ENCODE measurements at places on chromosomes 1 and 21.

DNA sequence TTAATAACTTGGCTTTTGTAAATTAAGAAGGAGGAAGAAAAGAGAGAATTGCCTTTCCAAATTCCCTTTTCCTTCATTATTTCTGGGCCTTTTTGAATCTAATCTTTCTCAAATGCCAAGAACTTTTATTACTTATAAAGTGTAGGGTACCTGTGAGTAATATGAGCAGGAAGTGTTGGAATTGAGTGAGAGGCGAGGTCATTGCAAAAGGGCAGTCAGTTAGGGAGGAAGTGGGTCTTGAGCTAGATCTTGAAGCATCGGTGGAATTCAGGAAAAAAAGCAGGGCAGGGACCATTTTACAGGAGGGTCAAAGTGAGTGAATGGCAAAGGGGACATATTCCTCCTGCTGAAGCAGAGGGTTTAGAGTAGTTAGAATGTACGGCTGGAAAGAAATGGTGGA lies 23.4 kb downstream of the DDI2 start:
- DNase-seq = no peak

GRCh38 chr21:37592496-37592895 lies 225.9 kb downstream of the DYRK1A start:
- no peak for DNase-seq

DNA sequence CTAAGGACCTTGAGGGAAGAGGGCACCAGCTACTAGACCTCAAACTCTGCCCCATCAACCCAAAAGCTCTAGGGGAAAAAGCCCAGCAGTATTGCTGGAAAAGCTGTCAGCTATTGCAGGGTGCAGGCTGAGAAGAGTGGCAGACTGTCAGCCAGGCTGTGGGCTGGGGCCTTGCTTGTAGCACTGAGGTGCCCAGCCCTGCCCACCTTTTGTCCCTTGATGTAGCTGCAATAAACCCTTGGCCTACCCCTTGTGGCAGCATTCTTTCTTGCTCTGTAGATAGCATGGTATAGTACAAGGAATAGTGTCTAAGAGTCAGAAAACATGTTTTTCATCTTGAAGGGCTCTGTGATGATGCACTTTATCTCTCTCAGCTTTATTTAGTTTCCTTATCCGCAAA lies 39.4 kb downstream of the CDC14A start:
- DNase-seq = peak; percentile 21

- DNase-seq = no peak
Measured at GRCh38 chr1:154219541-154219940, 1.2 kb upstream of the UBAP2L start.

DNA sequence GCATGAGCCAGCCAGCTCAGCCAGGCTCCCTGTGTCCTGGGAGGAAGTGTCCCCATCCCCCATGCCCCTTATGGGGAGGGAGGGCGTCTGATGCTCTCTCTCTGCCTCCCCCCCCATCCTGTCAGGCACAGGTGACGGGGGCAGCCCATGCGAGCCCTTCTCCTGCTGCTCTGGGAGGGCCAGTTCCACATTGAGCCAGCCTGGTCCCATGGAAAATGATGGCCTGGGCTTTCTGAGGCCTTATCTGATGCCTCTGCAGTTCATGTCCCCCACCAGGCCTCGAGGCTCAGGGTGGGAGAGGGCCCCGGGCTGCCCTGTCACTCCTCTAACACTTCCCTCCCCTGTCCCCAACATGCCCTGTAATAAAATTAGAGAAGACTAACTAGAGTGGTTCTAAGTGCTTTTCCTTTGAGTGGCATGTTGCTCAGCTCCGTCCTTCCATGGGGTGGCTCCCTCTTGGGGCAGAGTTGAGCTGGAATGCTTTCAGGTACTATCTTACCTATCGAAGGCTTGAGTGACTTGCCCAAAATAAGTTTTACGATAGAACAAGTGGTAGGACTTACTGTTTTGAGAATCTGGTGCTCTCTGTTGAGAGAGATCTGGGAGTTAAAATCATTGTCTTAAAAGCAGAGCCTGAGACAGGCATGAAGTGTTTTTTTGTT lies 1.8 kb upstream of the MTFR1L start:
- DNase-seq = no peak

DNA sequence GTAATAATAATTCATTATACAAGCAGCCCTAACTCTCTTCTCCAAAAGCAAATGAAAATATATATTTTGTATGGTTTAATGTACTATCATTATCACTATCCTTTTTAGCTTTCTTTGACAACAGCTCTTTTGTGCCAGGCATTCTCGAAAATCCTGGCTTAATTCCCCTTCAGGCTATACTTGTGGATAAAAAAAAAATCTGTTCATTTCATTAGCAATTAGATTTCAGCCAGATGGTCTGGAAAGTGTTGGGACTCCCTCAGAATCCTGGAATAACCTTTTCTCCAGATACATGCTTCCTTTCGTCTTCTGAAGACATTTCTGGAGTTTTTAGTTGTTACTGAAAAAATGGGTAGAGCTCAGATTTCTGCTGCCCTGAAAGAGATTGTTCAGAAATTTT lies 83.4 kb upstream of the PLPPR4 start:
- no peak for DNase-seq

DNA sequence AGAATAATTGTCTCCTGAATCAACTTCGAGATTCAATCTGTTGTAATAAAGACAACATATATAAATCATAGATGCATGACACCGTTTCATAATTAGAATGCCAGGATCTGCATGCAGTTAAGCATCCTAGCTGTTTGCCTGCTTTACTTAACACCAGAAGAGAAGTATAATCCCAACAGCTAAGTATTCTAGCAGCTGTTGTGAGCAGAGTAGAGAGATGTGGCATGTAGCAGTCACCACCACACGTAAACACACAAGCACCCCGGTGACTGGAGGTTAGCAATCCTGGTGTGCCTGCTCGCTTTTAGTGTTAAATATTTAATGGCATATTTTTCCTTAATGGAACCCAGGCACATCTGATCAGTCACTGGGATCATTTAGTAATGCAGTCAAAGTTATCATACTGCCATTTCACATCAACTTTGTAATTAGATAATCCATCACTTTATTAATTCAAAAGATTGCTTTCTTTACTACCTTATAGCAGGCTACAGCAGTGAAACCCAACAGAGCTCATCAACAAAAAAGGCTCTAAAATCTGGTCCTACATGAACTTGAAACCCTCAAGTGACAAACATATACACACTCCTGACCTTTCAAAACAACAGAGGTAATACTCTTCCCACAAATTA lies 187.9 kb downstream of the SMYD3 start:
- no peak for DNase-seq

- DNase-seq = no peak
Measured at GRCh38 chr1:28865997-28866650, 48.2 kb upstream of the EPB41 start.

Measured in T-helper 1 cell (primary cell).